ENCODE measurements at places on chromosomes 11 and 22.

GRCh38 chr11:15927196-15927863, 429.0 kb downstream of the SOX6 start:
- DNase-seq: no peak

GRCh38 chr11:66100272-66101065, 30.4 kb downstream of the PACS1 start:
- DNase-seq: no peak

DNA sequence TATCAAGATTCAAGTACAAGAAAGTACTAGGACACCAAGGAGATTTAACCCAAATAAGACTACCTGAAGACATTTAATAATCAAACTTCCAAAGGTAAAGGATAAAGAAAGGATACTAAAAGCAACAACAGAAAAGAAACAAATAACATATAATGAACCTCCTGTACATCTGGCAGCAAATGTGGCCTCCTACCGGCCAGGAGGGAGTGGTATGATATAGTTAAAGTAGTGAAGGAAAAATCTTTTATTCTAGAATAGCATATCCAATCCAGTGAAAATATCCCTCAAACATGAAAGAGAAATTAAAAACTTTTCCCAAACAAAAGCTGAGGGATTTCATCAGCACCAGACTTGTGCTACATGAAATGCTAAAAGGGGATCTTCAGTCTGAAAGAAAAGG, 104.7 kb upstream of the GUCY1A2 start:
- no peak for DNase-seq

DNA sequence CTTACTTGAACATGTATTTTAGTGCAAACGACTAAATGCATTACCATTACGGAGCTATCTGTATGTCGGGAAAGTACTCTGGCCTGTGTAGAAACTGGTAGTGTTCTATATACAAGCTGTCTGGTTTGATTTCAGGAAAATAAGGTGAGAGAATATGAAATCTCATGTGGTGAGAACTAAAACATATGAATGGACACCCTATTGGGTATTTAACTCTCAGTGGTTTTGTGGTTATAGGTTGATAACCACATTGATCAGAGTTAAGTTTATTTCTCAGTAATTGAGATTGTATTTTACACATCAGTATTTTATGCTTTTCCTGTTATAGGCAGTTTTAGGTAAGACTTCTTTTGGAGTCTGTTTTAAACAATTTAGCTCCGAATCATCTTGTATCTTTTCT, 10.4 kb downstream of the ANO5 start:
- no peak for DNase-seq

GRCh38 chr22:38485783-38486182, 17.9 kb downstream of the KDELR3 start:
- no peak for DNase-seq

GRCh38 chr22:37740455-37741311, 43.8 kb downstream of the TRIOBP start:
- no peak for DNase-seq

DNA sequence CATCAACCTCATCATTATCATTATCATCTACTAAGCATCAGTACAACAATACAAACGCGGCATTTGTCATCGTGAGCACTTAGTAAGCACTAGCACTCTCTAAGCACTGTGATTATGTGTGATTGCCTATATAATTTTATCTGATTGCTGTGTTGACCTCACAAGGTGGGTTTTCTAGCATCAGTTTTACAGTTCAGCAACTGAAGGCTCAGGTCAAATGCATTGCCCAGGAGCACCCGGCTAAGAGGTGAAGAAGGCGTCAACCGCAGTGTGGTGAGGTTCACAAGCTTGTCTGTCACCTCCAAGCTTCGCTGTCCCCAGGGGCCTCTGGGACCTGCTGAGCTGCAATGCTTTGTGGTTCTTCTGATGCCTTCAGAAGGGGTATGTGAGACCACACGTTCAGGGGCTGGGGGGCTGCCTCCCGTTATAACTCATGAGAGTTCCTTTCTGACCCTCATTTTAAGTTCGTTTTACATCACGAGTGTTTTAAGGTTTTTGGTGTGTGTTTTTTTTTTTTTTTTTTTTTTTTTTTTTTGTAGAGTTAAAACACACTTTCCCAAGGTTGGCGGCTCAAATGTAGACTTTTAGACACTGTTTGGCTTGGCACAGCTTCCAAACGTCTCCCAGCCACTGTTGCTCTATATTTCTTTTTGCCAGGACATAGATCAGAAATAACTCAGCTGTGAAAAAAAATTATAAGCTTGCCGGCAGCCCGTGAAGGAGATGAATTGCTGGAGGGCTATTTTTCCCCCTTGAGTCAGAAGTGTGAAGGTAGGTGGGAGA, 33.8 kb upstream of the SCUBE1 start:
- no peak for DNase-seq

DNA sequence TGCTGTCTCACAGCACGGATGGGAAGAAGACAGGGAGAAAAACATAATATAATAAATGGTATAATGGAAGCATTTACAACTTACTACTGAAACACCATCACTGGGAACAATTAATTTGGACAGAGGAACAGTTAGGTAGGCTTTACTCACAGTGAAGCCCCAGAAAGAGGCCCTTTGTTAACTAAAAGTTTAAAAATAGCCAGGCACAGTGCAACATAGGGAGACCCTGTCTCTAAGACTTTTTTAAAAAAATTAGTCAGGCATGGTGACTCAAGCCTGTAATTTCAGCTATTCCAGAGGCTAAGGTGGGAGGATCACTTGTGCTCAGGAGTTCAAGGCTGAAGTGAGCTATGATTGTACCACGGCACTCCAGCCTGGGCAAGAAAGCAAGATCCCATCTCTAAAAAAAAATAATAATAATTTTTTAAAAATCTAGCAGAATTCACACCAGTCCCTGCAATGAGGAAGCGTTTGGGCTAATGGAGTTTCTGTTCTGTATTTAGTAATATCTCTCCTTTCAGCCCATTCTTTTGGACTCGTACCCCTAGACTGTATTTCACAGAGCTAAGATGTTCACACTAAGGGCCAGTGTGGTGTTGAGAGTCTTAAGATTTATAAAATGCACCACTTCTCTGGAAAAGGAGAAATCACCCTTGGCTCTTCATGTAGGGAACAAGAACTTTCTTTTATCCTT, 275.5 kb downstream of the SOX6 start:
- DNase-seq: no peak

- DNase-seq: no peak
These were observed 55.5 kb upstream of the TIMP3 start for GRCh38 chr22:32745996-32746322.

DNA sequence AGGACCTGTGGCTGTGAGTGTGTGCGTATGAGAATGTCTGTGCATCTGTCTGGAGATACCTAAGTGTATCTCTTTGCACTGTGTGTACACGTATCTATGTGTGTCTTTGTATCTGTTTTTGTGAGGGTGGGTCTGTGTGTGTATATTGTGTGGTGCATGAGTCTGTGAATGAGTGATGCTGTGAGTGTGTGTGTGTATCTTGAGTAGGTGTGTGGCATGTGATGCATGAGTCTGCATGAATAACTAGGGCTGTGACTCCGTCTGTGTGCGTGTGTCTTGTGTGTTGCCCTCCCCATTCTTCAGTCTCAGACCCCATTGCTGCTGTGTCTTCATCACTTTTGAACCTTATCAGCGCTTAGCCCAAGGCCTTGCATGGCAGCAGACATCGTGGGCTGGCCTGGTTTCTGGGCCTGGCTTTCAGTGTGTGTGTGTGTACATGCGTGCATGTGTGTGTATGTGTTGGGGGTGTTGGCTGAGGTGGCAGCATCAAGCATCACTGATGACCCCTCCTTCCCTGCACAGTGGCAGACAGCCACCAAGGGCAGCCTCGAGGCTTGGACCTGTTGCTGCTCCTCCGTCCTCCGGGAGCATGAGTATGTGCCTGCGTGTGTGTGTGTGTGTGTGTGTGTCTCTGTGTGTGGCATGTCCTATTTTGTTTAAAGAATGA, 1.4 kb downstream of the SGSM1 start:
- no peak for DNase-seq

GRCh38 chr11:32006799-32007388, 84.0 kb upstream of the RCN1 start:
- DNase-seq: no peak

GRCh38 chr11:23668324-23668723, 808.0 kb upstream of the CCDC179 start:
- DNase-seq: no peak

GRCh38 chr11:71971680-71972079, 27.0 kb upstream of the IL18BP start:
- DNase-seq: no peak

GRCh38 chr22:49139492-49140151, 688.1 kb downstream of the BRD1 start:
- DNase-seq: no peak

DNA sequence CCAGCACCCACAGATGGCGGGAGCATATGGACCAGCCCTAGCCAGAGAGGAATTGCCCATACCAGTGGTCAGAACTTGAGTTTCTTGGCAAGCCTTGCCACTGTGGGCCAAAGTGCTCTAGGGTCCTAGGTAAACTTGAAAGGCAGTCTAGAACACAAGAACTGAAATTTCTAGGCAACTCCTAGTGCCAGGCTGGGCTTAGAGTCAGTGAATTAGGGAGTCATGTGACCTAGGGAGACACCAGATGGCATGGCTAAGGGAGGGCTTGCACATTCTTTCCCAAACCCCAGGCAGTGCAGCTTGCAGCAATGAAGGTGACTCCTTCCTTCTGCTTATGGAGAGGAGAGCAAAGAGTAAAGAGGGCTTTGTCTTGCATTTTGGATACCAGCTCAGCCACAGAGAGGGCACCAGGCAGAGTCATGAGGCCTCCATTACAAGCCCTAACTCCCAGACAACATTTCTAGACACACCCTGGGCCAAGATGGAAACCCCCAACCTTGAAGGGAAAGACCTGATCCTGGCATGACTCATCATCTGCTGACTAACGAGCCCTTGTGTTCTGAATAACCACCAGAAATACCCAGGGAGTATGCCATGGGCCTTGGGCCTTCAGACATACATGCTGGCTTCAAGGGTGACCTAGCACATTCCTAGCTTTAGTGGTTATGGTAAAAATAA, 19.2 kb upstream of the OR56A3 start:
- DNase-seq: no peak

GRCh38 chr11:36452236-36452940, 57.7 kb downstream of the TRAF6 start:
- no peak for DNase-seq

- no peak for DNase-seq
These were observed 135.0 kb downstream of the BRD1 start for GRCh38 chr22:49692499-49693225.

- no peak for DNase-seq
These were observed 60.0 kb upstream of the SPON1 start for GRCh38 chr11:13902523-13902922.

- DNase-seq: no peak
These were observed 29.5 kb upstream of the FCHSD2 start for GRCh38 chr11:73171436-73172161.

GRCh38 chr11:22656130-22656529, 10.3 kb upstream of the GAS2 start:
- DNase-seq: no peak

GRCh38 chr11:84681456-84681855, 945.7 kb downstream of the DLG2 start:
- DNase-seq: no peak

GRCh38 chr11:58142761-58143160, 17.4 kb upstream of the OR9I1 start:
- no peak for DNase-seq

DNA sequence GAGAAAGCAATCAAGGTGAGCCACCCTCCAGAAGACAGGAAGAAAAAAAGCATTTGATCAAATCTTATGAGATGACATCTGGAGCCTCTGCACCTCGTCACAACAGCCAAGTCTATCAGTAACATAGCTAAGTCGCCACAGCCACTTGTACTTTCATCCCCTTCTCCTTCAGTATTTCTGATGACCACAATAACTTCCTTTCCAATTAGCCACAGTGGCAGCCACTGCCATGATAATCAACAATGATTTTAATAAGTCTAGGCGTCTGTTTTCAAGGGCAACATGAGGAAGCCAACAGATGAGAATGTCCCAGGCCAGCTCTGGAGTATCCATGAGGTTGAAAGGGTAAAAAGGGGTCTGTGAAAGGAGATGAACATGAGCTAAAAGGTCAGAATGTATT, 29.9 kb downstream of the RBFOX2 start:
- DNase-seq: no peak

- DNase-seq: no peak
These were observed 662.6 kb downstream of the METTL15 start for GRCh38 chr11:28770806-28771205.

DNA sequence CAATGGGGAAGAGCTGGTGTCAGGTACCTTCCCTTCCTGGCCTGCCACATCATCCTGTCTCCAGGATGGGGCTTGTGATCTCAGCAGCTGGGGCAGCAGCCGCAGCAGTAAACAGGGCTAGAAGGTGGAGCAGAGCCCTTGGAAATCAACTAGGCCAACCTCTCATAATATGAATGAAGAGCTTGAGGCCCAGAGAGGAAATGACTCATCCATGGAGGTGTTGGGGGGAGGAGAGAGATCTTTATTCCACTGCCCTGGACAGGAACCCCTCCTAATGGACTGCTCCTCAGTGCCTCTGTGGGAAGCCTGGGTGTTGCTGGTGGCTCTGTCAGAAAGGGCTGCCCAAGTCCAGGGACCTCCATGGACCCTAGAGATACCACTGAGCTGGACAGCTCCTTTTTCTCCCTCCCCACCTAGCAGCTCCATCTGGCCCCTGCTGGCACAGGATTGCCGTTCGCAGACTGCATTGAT, 111.8 kb downstream of the OSBP2 start:
- DNase-seq: no peak

- no peak for DNase-seq
These were observed 522.8 kb upstream of the LRRC4C start for GRCh38 chr11:41982276-41982675.

DNA sequence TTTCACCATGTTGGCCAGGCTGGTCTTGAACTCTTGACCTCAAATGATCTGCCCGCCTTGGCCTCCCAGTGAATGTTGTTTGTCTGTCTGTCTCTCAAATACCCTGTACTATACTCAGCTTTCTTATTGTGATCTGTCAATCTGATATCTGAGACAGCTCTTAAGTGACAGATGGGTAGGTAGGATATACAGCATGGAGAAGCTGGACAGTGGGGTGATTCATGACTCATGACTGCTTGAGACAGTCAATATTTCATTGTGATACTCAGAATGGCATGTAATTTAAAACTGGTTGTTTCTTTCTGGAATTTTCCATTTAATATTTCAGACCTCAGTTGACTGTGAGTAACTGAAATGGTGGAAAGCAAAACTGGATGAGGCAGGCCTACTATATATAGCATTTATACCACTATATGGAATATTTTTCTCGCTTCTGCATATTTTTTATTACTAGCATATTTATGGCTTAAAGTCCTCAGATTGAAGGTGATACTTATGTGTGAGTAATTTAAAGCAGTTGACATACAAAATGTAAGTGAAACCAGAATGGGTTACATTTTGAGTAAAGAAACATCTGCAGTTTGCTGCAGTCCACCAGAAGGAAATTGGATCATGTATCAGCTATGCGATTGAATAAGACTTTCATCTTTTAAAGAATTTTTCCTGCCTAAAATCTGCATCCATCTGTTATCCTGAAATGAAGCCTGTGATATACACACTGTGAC, 22.3 kb downstream of the ARHGAP42 start:
- no peak for DNase-seq

All from retinal pigment epithelial cell (primary cell).